Naive thymus-derived CD4-positive, alpha-beta T cell (primary cell): ENCODE measurements at places on chromosomes 2 and 18. TPM values are rescaled to one million over a fixed set of nuclear protein-coding genes. Genes with fewer than 3 reads are reported as not detected.

DSG3 gene
- total RNA-seq = not detected

DNA sequence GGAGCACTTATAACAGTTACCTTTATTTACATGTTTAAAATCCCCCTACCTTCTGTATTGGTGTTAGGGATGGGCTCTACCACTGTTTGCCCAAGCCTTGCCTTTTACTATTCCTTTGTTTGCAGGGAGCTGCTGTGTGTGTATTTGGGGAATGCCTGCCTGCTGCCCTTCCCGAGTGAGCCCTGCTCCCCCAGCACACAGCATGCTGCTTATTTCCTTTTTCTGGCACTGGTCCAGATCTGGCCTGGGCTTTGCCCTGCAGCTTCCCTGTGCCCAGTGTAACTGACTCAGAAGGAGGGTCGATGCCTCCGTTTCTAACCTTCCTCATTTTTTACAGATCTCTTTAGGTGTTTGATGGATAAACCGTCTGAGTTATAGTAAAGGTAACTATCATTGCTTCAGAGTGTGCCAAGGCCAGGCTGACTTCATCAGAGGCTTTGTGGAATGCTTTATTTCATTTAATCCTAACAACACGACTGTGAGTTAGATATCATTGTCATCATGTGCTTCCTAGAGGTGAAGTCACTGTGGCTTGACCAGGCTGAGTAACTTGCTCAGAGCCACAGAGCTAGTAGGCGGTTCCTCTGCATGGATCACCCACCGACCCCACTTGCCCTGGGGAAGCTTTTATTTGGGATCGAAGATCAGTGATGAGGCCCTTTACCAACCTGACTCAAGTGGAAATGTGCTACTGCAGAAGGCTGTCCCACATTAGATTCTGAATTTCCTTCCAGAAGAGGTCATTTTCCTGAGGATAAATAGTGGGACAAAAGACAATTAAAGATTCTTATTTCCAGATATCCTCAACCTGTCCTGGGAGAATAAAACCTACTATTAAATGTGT, 238.8 kb downstream of the ZNF407 start:
- DNase-seq = no peak
- no peaks in the 10 kb centered on the region for H3K27me3 ChIP-seq
- H3K4me3 ChIP-seq = no peak overlapping the region
- H3K36me3 ChIP-seq = no peaks in the 10 kb centered on the region

DNA sequence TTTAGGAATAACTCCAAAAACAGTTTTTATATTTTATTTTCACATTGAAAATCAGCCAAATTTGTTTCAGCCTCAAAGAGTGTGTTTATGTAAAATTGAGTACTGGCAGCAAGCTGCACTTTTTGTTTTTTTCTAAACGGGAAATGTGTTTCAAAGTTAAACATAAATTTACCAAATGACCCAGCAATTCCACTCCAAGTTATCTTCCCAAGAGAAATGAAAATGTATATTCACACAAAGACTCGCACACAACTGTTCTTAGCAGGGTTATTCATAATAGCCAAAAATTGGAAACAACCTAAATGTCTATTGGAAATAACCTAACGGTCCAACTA, 9.3 kb downstream of the ALPK2 start:
- no peaks in the 10 kb centered on the region for H3K36me3 ChIP-seq
- no peak for DNase-seq
- no peaks in the 10 kb centered on the region for H3K27me3 ChIP-seq
- no peak overlapping the region for H3K27ac ChIP-seq
- H3K4me1 ChIP-seq = peaks cover 21% of the 10 kb centered on the region
- no peak overlapping the region for H3K4me3 ChIP-seq

GRCh38 chr2:83860320-83860719, 598.8 kb downstream of the SUCLG1 start:
- no peaks in the 10 kb centered on the region for H3K36me3 ChIP-seq
- H3K27me3 ChIP-seq = no peaks in the 10 kb centered on the region
- no peak for DNase-seq
- H3K4me1 ChIP-seq = no peaks in the 10 kb centered on the region

ZAP70 gene
- total RNA-seq = 337 and 354 TPM in 2 replicates

NEU2 gene
- total RNA-seq = not detected

OR6B2 gene
- not detected for total RNA-seq
